H4 (cell line): ENCODE measurements at places on chromosomes 1 and 21. TPM values are rescaled to one million over a fixed set of nuclear protein-coding genes. Genes with fewer than 3 reads are reported as not detected.

SPRR2A gene
- total RNA-seq, result not detected in 2 replicates

LPAR3 gene
- total RNA-seq, result 0.27 TPM in 1 of 2 replicates, not detected in the other

FCN3 gene
- not detected in 2 replicates for total RNA-seq

DNA sequence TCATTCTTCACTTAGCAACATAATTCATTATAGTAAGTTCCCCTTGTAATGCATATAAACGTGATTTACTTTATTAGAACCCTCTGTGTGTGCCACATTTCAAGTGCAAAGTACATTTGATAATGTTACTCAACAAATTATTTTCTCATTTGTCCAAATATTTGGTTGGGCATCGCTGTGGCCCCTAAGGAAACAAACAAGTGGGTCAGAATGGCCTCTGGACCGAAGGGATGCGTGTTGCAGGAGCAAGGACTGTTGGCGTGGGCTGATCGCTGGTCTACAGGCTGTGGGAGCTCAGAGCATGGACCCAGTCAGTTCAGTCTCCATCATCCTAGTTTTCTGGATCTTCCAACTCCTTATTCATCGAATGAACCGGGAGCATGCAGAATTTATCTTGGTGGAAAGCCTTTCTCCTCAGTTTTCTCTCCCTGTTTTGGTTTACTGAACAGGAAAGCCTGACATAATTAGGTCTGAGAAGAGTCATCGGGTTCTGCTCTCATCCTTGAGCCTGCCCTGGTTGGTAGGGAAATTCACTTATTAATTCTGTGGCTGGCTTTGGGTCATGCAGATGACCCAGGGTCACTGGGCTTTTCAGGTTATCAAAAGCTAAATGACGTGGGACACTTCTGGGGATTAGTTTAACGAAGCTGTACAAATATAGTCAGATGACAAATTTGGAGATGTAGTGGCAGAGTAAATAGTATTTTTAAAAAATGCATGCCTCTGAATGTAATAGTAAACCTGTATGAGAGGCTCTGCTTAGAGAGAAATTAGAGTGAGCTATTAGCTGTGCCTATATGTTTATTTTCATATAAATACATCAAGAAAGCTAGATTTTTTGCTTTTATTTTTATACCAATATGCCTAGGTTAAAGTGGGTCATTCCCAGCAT, 200.2 kb downstream of the SDCCAG8 start:
- no peak for DNase-seq

DNA sequence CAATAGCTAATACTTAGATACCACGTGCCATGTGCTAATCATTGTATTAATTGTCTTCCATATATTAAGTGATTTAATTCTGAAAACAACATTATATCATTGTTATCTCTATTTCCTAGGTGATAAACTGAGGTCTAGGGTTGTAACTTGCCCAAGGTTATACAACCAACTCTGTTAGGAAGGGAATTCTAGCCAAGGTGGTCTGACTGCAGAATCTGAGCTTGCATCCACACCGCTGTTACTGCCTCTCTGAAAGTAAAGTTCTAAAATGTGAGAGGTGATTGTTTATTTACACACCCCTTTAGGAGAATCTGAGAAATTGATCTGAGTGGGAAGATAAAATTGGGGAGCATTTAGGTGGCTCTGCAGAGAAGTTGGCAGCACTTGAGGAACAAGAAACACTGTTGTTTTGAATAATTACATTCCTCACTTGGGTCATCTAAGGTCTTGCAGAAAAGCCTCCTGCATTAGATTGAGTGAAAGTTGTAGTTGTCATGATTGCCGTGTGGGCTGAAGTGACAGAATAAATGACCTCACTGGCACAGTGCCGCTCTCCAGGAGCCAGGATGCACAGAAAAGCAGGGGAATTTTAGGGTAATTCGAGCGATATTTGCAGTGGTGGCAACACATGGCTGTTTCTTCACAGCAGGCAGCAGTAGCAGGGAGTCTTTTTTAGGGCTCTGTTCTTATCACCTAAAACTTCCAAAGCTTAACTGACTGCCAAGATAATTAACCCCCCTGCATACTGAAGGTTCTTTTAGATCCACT, 121.7 kb downstream of the ADGRL4 start:
- peak; percentile 11 for DNase-seq
